K562 (cell line): ENCODE measurements at places on chromosomes 16 and 17. TPM values are rescaled to one million over a fixed set of nuclear protein-coding genes. Genes with fewer than 3 reads are reported as not detected.

GSG1L2 gene
- not detected in 2 replicates for polyA plus RNA-seq

SLC16A11 gene
- not detected in 2 replicates for polyA plus RNA-seq

P2RX1 gene
- polyA plus RNA-seq = 18.4 and 18.8 TPM in 2 replicates

NPIPA7 gene
- 2.5 and 4.3 TPM in 2 replicates for polyA plus RNA-seq

CPSF4L gene
- not detected in 2 replicates for polyA plus RNA-seq

DNA sequence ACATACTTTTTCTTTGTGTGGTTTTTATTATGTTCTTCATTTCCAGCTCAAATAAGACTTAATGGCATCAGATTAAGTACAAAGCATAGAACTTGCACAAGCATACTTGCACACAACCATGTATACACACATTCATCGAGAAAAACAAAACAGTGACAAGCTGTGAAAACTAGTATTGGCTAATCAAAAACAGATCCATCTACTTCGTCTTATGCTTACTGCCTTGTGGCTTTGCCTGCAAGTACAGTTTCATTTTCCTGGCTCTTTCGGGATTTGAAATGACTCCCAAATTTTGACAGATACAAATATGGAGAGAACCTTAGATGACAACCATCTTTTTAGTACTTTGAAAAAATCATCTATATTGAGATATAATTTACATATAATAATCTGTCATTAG is 338.3 kb downstream of the BCAS3 start:
- no peak overlapping the region for H3K4me3 ChIP-seq
- no peak overlapping the region for H3K27ac ChIP-seq
- H3K36me3 ChIP-seq = no peaks in the 10 kb centered on the region
- H3K27me3 ChIP-seq = no peaks in the 10 kb centered on the region; the same call in 2 of the 3 replicates
- no peak for DNase-seq
- no peaks in the 10 kb centered on the region for H3K4me1 ChIP-seq

DNA sequence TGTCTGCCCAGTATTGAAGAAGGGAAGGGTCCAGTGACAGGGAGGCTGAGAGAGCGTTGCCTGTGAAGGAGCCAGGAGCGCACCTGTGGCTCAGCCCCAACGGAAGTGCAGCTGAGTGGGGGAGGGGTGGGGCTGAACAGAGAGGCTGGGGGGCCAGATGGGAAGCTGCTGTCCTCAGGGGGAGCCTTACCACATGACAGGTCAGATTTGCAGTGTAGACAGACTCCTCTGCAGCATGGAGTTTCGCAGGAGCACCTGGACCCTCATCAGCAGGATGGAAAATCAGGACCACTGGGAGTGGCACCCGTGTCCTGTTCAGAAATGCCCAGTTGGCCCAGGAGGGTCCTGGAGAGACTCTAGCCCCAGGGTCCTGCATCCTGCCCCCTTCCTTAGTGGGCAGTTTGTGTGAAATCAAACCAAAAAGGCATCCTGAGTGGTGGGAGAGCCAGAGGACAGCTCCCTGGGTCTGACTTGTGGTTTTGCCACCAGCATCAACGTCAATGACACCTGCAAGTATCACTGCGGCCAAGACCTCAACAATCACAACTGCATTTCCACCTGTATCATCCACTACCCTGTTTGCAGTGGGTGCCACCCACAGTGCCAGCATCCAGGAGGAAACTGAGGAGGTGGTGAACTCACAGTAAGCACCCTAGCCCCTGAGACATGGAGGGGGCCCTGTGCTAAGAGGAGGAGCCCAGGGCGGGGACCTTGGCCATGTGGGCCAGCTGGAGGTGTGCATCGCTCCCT is 7.8 kb downstream of the CD300A start:
- peaks cover 3% of the 10 kb centered on the region for H3K4me1 ChIP-seq
- H3K36me3 ChIP-seq = no peaks in the 10 kb centered on the region
- H3K27me3 ChIP-seq = peaks cover 5% of the 10 kb centered on the region; the same call in 1 of the 3 replicates

- H3K4me3 ChIP-seq = no peak overlapping the region
- no peak overlapping the region for H3K27ac ChIP-seq
- DNase-seq = no peak
- no peaks in the 10 kb centered on the region for H3K36me3 ChIP-seq
- no peaks in the 10 kb centered on the region; the same call in 1 of the 2 replicates for H3K4me1 ChIP-seq
Measured at GRCh38 chr17:42639525-42640113, 19.5 kb upstream of the TUBG2 start.

- peaks cover 43% of the 10 kb centered on the region; the same call in 2 of the 3 replicates for H3K36me3 ChIP-seq
- no peak overlapping the region for H3K4me3 ChIP-seq
- peaks cover 10% of the 10 kb centered on the region; the same call in 2 of the 3 replicates for H3K4me1 ChIP-seq
- H3K27ac ChIP-seq = no peak overlapping the region
- DNase-seq = peak; percentile 2
- H3K27me3 ChIP-seq = no peaks in the 10 kb centered on the region
Measured at GRCh38 chr17:58215685-58216084, 3.4 kb downstream of the MKS1 start.

DNA sequence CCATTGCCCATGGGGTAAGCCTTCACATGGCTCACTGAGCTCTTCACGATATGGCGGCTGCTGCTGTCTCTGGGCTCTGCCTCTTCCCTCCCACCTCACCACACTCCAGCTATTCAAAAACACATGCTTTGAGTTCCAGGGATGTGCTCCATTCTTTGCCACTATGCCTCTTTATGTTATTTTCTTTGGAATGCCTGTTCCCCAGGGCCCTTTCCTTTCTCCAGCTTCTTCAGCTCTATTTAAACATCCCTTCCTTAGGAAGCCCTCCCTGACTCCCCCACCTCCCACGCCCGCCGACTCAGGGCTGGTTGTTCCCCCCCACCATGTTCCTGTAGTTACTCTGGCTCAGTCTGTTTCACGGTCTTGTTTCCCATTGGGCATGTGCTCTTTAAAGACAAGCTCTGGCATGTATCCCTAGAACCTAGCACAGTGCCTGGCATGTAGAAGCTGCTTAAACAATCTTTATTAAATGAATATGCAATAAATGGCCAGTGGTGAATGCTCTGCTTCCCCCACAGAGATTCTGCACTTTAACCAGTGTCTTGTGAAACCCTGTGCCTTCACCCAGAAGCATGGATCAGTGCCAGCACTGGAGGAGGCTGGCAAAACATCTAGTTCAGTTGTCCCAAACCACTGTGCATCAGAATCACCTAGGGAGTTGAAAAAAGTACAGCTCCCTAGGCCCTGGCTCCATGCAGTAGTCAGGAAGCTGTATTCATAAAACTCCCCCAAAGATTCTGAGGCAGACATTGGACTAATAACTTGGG is 6.9 kb downstream of the MYCBPAP start:
- H3K27ac ChIP-seq = no peak overlapping the region
- no peak overlapping the region for H3K4me3 ChIP-seq
- no peaks in the 10 kb centered on the region for H3K36me3 ChIP-seq
- peaks cover 14% of the 10 kb centered on the region; the same call in 1 of the 3 replicates for H3K27me3 ChIP-seq
- H3K4me1 ChIP-seq = no peaks in the 10 kb centered on the region

DNA sequence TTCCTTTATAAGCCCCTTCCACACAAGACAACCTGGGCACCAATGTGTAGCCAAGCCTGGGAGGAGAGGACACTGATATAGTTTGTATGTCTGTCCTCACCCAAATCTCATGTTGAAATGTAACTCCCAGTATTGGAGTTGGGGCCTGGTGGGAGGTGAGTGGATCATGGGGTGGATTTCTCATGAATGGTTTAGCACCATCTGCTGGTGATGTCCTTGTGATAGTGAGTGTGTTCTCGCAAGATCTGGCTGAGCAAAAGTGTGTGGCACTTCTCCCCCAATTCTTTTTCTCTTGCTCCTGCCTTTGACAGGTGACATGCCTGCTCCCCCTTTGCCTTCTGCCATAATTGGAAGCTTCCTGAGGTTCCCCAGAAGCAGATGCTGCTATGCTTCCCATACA is 135.8 kb downstream of the USP31 start:
- no peaks in the 10 kb centered on the region; the same call in 1 of the 2 replicates for H3K27me3 ChIP-seq
- H3K27ac ChIP-seq = no peak overlapping the region
- no peak for DNase-seq

- DNase-seq = no peak
- H3K27me3 ChIP-seq = no peaks in the 10 kb centered on the region
Measured at GRCh38 chr16:19001788-19002187, 18.1 kb downstream of the TMC7 start.

DNA sequence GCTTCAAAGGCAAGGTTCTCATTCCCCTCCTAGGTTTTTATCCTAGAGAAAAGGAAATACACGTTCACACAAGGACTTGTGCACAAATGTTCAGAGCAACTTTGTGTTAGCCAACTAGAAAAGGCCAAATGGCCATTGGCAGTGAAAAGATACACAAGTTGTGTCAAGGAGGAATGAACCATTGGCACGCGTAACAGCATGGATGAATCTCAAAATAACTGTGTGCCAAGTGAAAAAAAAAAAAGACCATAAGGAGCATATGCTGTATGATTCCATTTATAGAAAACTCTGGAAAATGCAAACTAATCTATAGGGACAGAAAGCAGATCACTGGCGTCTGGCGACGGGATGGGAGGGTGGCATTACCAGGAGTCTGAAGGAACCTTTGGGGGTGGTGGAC is 333.8 kb downstream of the SNX29 start:
- no peak for DNase-seq
- H3K36me3 ChIP-seq = no peaks in the 10 kb centered on the region
- no peak overlapping the region for H3K4me3 ChIP-seq
- H3K27ac ChIP-seq = no peak overlapping the region

- H3K4me3 ChIP-seq = no peak overlapping the region
- no peaks in the 10 kb centered on the region for H3K4me1 ChIP-seq
- H3K27me3 ChIP-seq = no peaks in the 10 kb centered on the region; the same call in 2 of the 3 replicates
- no peak for DNase-seq
Measured at GRCh38 chr16:49355933-49356665, 17.5 kb upstream of the C16orf78 start.

DNA sequence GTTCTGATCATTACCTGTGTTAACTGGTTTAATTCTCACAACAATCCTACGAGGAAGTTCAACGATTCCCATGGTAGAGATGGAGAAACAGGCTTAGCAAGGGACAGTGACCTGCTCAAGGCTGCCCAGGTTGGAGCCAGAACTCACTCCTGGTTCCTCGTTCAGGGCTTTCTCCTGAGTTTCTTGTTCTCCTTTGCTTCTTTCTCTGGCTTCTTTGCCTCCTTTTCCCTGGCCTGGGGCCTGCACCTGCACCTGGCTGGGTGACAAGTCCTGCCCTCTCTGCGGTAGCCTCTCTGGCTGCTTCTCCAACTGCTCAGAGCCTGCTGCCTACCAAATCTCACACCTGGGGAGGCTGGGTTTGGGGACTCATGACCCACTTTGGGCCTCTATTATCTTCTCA is 2.8 kb downstream of the CCL22 start:
- no peak overlapping the region for H3K27ac ChIP-seq
- H3K4me1 ChIP-seq = no peaks in the 10 kb centered on the region
- H3K36me3 ChIP-seq = no peaks in the 10 kb centered on the region
- no peak for DNase-seq
- H3K27me3 ChIP-seq = peaks cover 6% of the 10 kb centered on the region; the same call in 2 of the 3 replicates

DNA sequence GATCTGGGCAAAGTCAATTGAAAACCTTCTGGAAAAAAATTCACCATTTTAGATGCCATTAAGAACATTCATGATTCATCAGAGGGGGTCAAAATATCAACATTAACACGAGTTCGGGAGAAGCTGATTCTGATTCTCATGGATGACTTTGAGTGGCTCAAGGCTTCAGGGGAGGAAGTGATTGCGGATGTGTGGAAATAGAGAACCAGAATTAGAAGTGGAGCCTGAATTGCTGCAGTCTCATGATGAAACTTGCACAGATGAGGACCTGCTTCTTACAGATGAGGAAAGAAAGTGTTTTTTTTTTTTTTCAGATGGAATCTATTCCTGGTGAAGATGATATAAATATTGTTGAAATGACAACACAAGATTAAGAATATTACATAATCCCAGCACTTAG is 12.9 kb downstream of the ITGAX start:
- H3K4me3 ChIP-seq = no peak overlapping the region
- H3K36me3 ChIP-seq = no peaks in the 10 kb centered on the region
- DNase-seq = no peak
- no peak overlapping the region for H3K27ac ChIP-seq
- peaks cover 15% of the 10 kb centered on the region; the same call in 1 of the 2 replicates for H3K4me1 ChIP-seq

GRCh38 chr16:27511657-27512448 is 37.9 kb downstream of the GTF3C1 start:
- DNase-seq = no peak
- no peaks in the 10 kb centered on the region for H3K4me1 ChIP-seq
- no peak overlapping the region for H3K4me3 ChIP-seq
- H3K27ac ChIP-seq = no peak overlapping the region
- H3K27me3 ChIP-seq = no peaks in the 10 kb centered on the region
- H3K36me3 ChIP-seq = peaks cover 61% of the 10 kb centered on the region; the same call in 2 of the 3 replicates

GRCh38 chr17:70936724-70937123 is 767.4 kb downstream of the KCNJ2 start:
- H3K27ac ChIP-seq = no peak overlapping the region
- H3K4me3 ChIP-seq = no peak overlapping the region
- no peaks in the 10 kb centered on the region for H3K27me3 ChIP-seq
- no peak for DNase-seq
- no peaks in the 10 kb centered on the region for H3K4me1 ChIP-seq

DNA sequence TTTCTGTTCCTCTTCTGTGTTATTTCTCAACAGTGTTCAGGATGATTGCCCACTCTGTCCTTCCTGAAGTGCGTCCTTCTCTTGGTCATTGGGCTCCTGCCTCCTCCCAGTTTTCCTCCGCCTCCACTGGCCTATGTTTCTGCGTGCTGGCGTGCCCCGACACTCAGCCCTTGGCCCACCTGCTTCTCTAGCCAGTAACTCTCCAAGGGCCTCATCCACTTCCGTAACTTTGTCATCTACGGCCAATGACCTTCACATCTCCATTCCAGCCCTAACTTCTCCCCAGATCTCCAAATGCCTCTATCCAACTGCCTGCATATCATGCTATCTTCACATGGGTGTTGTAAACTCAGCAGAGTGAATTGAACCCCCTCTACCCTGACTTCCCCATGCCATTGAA is 39.6 kb upstream of the RPL38 start:
- H3K4me1 ChIP-seq = peaks cover 13% of the 10 kb centered on the region; the same call in 2 of the 3 replicates
- H3K27me3 ChIP-seq = peaks cover 32% of the 10 kb centered on the region
- H3K4me3 ChIP-seq = no peak overlapping the region
- no peaks in the 10 kb centered on the region for H3K36me3 ChIP-seq
- no peak overlapping the region; the same call in 2 of the 3 replicates for H3K27ac ChIP-seq

DNA sequence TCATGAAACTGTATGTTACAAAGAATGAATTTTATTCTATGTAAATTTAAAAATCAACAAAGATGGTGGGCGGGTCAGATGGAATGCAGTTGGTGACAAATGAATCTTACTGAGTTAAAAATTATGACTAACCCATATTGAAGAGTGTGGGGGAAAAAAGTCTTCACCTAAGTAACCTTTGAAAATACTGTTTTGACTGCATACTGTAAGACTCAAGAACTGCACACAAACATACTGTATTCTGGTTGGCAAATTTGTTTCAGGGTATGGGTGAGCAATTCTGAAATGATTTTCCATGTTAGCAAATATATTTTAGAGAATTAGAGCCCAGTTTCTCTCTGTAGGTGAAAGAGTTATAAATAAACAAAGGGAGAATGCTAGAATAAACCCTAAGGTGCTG is 153.7 kb upstream of the KCNJ18 start:
- H3K27ac ChIP-seq = no peak overlapping the region
- no peak overlapping the region for H3K4me3 ChIP-seq
- no peaks in the 10 kb centered on the region for H3K27me3 ChIP-seq
- no peaks in the 10 kb centered on the region for H3K4me1 ChIP-seq

- peaks cover 34% of the 10 kb centered on the region for H3K36me3 ChIP-seq
- peaks cover 63% of the 10 kb centered on the region for H3K4me1 ChIP-seq
- H3K4me3 ChIP-seq = no peak overlapping the region
- peak overlapping the region; percentile 97 for H3K27ac ChIP-seq
Measured at GRCh38 chr16:81493755-81494433, 49.3 kb downstream of the CMIP start.

- H3K4me1 ChIP-seq = no peaks in the 10 kb centered on the region
- no peak overlapping the region for H3K4me3 ChIP-seq
- DNase-seq = no peak
- no peaks in the 10 kb centered on the region for H3K27me3 ChIP-seq
- no peaks in the 10 kb centered on the region; the same call in 2 of the 3 replicates for H3K36me3 ChIP-seq
Measured at GRCh38 chr17:66670206-66670605, 164.7 kb upstream of the CACNG5 start.
